M059J (cell line): ENCODE measurements at places on chromosomes 5 and 9. TPM values are rescaled to one million over a fixed set of nuclear protein-coding genes. Genes with fewer than 3 reads are reported as not detected.

The BAAT gene
- total RNA-seq, result not detected in 2 replicates

The ELOVL7 gene
- total RNA-seq, result 7.1 and 8.0 TPM in 2 replicates

The MSMP gene
- not detected in 2 replicates for total RNA-seq

The SEMA4D gene
- 14.2 and 14.3 TPM in 2 replicates for total RNA-seq

The SLC36A2 gene
- not detected in 2 replicates for total RNA-seq

The SPINK6 gene
- not detected in 2 replicates for total RNA-seq

The GABRA6 gene
- total RNA-seq, result not detected in 2 replicates

The SLC6A7 gene
- total RNA-seq, result not detected in 2 replicates

The CSF1R gene
- 0.22 and 2.4 TPM in 2 replicates for total RNA-seq

The INVS gene
- total RNA-seq, result 11.8 and 11.9 TPM in 2 replicates

The SNCAIP gene
- 0.39 and 0.44 TPM in 2 replicates for total RNA-seq

The SLF1 gene
- total RNA-seq, result 13.3 and 15.6 TPM in 2 replicates

DNA sequence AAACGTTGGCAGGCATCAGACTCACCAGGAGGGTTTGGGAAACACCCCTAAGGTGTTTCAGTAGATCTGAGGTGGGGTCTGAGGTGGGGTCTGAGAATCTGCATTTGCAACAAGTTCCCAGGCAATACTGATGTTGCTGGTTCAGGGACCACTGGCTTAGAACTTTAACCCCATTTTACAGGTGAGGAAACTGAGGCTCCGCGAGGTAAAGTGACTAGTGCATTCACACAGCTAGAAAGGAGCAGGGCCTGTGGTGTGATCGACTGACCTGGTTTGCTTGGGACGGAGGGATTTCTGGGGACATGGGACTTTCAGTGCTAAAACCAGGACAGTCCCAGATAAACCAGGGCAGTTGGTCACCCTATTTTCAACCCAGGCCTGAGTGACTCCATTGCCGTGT lies 81.4 kb upstream of the ZNF618 start:
- no peak for DNase-seq

GRCh38 chr9:33946779-33947535 lies 101.7 kb downstream of the UBAP2 start:
- DNase-seq, result peak; percentile 96

DNA sequence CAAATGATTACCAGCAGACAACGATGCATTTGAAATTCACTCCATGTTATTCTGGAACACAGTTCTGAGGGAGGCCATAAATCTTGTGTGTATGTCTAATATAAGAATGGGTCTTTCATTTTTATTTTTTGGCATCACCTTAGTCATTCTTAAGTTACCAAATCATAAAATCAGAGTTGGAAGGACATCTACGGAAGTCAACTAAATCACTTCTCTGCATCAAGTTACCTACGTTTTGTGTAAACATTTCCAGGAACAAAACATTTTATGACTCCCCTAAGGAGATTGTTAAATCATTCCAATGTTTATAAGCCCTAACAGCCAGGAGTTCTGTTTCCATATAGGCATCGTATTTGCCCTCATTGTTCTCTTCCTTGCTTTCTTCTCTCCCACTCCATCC lies 378.2 kb downstream of the FAM170A start:
- peak; percentile 57 for DNase-seq

DNA sequence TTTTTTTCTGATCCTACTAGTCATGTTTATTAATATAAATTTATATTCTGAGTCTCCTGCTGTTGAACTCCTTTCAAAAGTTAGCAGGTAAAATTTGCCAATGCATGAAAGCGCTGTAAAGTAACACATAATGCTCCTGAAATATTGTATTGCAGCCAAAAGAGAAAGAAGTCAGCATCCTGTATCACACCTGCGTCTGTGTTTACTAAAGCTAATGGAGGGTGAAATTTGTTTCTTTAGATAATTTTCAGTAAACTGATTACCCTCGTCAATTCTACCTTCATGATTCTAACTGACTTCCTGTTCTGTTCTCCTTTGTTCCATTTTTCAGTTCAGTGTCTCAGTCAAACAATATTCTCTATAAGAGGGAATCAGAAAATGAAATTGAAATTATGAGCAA lies 415.4 kb downstream of the CDH9 start:
- DNase-seq, result no peak

- peak; percentile 79 for DNase-seq
Measured at GRCh38 chr5:140220032-140220697, 45.2 kb downstream of the CYSTM1 start.

DNA sequence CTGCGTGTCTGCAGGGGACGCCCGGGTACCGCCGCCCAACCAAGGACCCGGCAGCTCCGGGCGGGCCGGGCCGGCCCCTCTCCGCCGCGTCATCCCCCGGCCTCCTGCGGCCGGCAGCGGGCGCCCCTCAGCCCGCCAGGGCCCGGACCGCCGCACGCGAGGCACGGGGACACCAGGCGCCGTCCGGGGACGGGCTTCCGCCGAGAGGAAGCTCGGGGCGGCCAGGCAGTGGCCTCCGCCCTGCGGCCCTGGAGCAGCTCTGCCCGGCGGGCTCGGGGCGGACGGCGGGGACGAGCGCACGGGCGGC lies 373 bp downstream of the FBXW5 start:
- peak; percentile 66 for DNase-seq

- DNase-seq, result no peak
Measured at GRCh38 chr5:74282490-74282889, 358.0 kb downstream of the ENC1 start.

DNA sequence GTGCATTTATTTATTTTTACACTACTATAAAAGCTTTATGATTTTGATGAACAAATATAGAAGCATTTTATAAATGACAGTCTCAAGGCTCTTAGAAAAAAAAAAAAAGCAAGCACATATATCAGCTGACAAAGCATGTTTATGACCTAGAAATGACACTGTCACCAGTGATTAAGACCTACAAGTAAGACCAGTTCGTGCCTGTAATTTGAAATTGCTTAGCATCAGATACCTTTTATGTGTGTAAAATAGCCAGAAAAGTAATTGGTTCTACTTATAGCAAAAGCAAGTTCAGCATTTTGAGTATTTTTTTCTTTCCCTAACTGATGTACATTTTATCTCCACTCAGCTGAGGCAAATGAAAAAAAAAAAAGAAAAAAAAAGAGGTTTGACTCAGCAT lies 808.4 kb downstream of the CDH18 start:
- no peak for DNase-seq

GRCh38 chr5:171840711-171841522 lies 55.3 kb downstream of the SMIM23 start:
- DNase-seq, result no peak

DNA sequence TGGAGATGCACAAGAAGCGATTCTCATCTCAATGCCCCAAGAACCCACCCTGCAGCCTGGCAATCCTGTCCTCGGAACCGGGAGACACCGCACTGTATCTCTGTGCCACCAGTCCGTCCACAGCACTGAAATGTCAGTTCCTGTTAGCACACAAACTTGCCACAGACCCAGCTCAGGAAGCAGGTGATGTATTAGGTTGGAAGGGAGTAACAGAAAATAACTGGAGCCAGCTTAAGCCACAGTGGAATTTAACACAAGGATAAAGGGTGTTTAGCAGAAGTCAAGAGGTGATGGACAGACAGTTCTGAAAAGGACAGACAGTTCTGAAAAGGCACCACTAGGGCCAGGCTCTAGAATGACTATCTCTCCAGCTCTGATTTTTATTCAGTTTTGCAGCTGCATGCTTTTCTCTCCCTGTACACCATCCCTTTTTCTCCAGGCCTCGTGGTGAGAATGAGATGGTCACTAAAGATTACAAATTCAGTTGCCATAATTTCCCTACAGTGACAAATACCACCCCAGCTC lies 114.4 kb downstream of the ANKRD18B start:
- DNase-seq, result no peak

GRCh38 chr5:168713051-168713450 lies 133.9 kb upstream of the PANK3 start:
- DNase-seq, result peak; percentile 15

GRCh38 chr9:28781481-28781880 lies 1208.2 kb upstream of the C9orf72 start:
- DNase-seq, result no peak

GRCh38 chr9:110541950-110542349 lies 37.6 kb downstream of the SVEP1 start:
- no peak for DNase-seq

DNA sequence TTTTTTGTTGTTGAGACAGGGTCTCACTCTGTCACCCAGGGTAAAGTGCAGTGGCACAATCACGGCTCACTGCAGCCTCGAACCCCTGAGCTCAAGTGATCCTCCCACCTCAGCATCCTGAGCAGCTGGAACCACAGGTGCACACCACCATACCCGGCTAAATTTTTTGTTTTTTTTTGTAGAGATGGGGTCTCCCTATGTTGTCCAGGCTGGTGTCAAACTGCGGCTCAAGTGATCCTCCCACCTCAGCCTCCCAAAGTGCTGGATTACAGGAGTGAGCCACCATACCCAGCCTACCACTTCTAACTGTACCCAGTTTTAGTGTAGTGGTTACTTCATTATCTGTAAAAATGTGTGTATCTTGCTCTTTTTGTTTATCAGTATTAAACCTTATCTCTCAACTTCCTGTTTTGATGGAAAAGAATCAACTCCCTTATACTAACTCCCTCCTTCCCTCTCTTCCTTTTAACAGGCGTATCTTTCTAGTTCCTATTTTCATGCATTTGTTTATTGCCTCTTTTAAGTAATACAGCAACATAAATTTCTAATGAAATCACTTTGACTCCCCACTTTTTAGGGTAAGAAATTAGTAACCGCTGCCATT lies 33.1 kb downstream of the GRAMD2B start:
- DNase-seq, result no peak
